Stimulated activated CD4-positive, alpha-beta T cell treated with anti-CD3 and anti-CD28 coated beads, TNF-alpha, amount 100 ng/mL, for 24 hours (primary cell): ENCODE measurements at places on chromosomes 11 and 22.
A peak's percentile ranks its signal among the peaks of the same experiment; 100 is the strongest.

- DNase-seq: no peak
Measured at GRCh38 chr11:115501502-115501892, 2.7 kb downstream of the CADM1 start.

- peak; percentile 20 for DNase-seq
Measured at GRCh38 chr11:96341211-96342013, 1.6 kb downstream of the MAML2 start.

DNA sequence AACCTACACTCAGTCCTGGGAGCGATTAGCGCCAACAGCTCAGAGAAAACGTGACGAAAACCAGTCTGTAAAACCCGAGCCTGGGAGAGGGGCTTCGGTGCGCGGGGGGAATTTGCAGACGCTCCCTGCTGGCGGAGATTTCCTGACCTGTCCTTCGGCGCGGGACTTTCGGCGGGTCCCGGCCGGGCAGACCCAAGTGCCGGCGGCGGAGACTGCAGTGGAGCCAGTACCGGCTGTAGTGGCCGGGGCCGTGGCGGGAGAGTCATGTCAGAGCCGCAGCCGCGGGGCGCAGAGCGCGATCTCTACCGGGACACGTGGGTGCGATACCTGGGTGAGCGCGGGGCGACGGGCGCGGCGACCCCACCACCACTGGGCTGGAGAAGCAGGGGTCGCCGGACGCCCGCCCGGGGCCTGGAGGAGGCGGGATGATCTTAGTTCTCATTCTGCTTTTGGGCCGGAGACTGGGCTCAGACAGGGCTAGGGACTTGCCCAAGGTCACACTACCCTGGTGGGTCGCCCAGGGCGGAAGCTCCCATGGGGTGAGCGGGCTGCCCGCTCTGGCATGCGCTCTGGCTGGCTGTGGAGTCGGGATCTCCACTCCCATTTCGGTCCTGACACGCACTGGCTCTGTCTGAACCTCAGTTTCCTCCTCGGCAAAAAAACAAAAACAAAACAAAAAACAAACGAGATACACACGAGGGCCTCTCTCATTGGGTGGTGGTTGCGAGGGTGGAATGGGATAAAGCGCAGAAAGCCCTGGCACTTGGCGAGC lies at the start of gene MTFP1:
Gene MTFP1 (plus strand): TSS at position 153 of the 772 bp plus-strand sequence. CDS start 112 bp downstream, at position 265.
- DNase-seq: peak; percentile 17

DNA sequence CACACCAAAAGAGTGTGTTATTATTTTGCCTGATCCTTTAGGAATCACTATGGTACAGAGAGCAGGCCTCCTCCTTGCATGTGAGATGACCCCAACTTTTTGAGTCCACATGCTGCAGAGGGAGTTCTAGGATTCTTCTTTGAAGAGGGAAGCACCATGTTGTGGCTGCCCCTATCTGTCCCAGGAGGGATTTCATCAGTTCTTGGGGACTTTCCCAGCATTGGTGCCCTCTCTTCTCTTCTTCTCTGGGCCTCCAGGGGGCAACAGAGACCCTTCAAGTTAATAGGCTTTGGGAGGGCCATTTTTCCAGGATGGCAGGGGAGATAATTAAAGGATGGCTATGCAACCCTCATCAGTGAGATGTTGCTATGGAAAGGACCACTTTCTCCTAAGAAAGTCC lies 3.6 kb downstream of the MMP1 start:
- DNase-seq: no peak

- DNase-seq: no peak
Measured at GRCh38 chr11:75342966-75343870, 8.2 kb downstream of the ARRB1 start.

DNA sequence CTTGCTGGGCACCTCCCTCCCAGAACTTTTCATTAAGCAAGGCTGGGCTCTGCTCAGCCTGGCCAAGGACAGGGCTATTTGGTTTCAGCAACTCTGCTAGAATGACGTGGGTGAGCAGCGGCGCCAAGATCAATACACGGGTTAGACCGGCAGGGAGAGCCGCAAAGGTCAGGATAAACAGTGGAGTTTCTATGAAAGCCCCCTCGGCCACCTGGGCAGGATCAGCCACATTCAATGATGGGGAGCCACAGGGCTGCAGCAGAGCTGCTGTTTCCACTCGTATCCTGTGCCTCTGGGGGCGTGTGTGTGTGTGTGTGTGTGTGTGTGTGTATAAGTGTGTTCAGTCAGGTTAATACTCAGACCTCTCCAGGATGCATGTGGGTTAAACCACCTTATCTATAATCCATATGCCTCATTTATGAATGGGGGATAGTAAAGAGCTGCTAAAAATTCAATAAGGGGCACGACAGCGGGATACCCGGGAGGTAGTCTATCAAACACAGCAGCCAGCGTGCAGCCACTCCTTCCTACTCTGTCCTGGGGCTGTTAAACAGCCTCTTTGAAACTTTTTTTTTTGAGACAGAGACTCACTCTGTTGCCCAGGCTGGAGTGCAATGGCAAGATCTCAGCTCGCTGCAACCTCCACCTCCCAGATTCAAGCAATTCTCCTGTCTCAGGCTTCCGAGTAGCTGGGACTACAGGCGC lies 34.8 kb downstream of the MYH9 start:
- no peak for DNase-seq

GRCh38 chr11:128772814-128773213 lies 78.9 kb downstream of the FLI1 start:
- no peak for DNase-seq

DNA sequence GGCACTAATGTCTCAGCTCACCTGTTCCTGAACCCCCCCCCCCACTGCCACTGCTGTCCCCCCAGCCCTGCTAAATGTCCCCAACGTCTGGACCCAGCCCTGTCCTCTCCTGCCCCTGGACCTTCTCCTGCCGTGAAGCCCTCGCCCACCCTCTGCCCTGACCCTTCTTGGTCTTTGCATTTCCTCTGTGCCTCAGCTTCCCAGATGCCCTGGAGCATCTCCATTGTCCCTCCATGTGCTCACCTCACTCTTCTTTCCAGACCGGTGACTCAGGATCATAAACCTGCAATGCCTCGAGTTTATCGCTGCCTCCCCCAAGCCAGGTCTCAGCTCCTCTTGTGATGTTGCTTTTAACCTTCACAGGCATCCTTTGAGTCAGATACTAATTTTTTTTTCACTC lies 416.4 kb downstream of the BRD1 start:
- DNase-seq: no peak

DNA sequence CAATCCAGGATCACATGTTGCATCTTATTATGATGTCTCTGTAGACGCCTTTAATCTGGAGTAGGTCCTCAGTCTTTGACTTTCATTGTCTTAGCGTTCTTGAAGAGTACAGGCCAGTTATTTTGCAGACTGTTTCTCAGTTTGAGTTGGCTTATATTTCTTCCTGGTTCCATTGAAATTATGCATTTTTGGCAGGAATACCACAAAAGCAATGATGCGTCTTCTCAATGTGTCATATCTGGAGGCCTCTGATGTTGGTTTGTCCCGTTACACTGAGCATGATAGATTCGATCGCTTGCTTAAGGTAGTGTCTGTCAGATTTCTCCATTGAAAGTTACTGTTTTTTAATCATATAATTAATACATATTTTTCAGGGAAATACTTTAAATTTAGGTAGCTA lies 30.6 kb downstream of the TECTA start:
- no peak for DNase-seq

GRCh38 chr11:128890543-128891368 lies at the start of gene KCNJ5:
TSS of gene KCNJ5 (plus strand) at chr11:128891356. CDS start at chr11:128911274, 19,918 bp downstream.
- no peak for DNase-seq

DNA sequence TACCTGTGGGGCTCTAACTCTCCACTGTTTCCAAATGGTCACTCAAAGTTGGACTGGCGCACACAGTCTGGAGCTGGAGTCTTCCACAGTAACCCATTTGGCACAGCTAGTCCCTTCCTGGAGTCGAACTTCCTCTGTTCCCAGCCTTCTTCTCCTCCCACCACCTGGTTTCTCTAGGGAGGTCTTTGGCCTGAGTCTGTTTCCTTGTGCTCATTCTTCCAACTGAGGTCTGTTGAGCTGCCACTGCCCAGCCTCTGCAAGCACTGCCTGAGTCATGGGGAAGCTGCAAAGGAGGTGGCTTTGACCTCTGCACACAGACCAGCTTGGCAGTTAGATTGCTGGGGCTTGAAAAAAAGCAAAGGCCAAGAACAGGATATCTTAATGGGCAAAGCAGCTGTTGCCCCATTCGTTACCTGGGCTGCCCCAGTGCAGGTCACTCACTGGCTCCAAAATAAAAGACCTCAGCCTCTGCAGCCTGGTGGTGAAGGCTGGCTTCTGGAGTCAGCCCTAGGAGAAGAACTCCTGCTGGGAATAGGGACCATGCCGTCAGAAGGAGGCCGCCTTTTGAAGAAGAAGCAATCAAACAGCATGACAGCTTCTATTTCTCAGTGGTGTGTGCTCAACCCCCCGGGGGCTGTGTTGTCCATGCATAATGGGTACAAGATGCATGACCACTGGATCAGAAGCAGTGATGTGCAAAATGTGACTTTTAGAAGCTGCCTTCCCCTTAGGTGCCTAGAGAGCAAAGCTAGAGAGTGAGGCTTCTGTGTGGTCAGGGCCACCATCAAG lies 3.0 kb downstream of the ADAMTS15 start:
- DNase-seq: no peak

GRCh38 chr11:133724116-133724515 lies 121.2 kb downstream of the SPATA19 start:
- no peak for DNase-seq

- no peak for DNase-seq
Measured at GRCh38 chr11:125275905-125276618, 111.5 kb downstream of the PKNOX2 start.

GRCh38 chr11:118200497-118200896 lies 24.1 kb upstream of the SCN2B start:
- DNase-seq: no peak

GRCh38 chr22:24011735-24012068 lies 598 bp downstream of the CABIN1 start:
- DNase-seq: no peak

- no peak for DNase-seq
Measured at GRCh38 chr11:1350086-1350725, 39.5 kb upstream of the BRSK2 start.
